ENCODE measurements at places on chromosomes 7 and 10.

DNA sequence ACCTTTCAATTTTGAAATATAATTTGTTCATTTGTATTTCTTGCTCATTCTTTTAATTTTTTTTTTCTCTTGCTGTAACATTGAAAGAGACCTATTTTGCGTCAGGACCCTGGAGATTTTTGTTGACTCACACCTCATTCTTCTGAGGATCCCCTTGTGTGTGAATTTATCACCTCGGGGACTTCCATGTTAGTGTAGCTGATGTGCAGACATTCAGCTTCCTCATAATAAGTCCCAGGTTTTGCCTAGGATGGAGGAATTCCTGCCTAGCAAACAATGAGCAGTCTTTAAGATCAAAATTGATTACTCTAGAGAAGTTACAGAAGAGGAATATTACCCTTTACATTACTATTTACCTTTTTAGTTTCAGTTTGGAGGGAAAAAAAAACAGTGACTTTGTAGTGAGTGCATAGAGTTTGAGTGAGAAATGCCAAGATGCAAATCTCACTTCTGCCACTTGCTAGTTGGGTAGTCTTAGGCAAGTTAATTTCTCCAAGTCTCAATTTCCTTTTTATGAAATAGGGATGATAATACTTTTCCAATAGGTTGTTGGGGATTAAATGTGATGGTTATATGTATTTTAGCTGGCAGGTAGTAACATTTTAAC is 14.3 kb downstream of the TES start:
- DNase-seq: no peak

- DNase-seq: no peak
These were observed 20.8 kb upstream of the NMT2 start for GRCh38 chr10:15189133-15189885.

DNA sequence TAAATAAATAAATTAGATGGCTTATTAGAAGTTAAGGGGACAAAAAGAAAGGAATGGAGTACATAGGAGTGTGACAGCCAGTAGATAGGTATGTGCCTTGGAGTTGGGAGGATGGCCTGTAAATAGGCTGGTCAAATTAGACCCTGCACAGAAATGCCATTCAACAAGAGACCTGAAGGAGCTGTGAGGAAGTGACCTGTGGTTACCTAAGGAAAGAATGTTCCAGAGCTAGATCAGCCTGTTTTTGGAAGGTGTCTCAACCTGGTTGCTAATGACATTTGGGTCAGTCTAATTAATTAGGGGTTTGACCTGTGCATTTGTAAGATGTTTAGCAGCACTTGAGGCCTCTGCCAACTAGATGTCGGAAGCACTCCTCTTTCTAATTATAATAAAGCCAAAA is 315.3 kb upstream of the PLXDC2 start:
- DNase-seq: no peak

DNA sequence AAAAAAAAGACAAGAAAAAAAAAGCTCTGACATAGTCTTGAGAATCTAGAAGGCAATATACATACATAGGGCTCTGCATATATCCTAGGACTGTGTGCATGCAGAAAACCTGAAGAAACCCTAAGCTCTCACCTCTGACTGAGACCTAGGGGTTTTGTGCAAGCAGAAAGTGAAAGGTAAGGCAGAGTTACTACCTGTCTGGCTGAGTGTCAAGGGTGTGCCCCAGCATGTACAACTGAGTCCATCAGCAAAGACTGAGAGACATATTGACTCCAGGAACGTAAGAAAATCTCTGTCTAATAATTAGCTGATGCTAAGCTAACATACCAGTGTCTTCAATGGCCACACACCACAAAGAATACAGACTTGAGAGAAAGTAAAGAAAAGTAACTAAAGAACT is 16.3 kb upstream of the HNRNPH3 start:
- DNase-seq: no peak

DNA sequence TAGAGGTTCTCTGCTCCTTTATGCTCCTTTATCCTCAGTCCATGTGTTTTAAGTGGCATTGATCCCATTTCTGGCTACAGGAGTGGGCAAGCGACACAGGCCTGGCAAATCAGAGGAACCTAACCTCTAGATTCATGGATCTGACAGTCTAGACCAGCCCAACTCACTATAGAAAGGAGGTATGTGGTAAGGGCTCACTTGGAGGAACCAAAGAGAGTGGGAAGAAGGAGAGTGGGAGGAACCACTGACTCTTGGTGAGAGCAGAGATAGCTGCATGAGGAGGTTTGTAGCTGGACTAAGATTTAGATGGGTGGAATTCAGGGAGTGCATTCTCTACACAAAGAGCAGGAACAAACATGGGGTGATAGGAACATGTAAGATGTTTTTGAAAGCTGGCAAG is 11.6 kb upstream of the FRAT1 start:
- no peak for DNase-seq

DNA sequence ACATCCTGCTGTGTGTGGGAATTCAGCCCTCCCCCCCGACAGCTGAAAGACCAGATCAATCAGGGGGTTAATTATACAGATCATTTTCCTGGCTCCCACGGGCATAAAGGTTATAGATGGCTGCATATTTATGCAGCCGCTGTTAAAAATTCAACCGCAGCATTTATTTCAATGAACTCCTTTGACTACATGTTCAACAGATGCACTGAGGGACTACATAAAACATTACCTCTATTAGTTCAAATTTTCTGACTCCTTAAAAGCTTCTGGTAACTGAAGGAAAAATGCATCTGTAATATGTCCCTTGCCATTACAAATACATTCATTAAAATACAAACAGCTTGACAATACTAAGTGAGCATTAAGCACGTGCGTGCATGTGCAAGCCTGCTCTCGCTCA is 49.7 kb upstream of the YAE1 start:
- DNase-seq: no peak

- DNase-seq: peak; percentile 29
These were observed 2.7 kb downstream of the SNX13 start for GRCh38 chr7:17937506-17938120.

DNA sequence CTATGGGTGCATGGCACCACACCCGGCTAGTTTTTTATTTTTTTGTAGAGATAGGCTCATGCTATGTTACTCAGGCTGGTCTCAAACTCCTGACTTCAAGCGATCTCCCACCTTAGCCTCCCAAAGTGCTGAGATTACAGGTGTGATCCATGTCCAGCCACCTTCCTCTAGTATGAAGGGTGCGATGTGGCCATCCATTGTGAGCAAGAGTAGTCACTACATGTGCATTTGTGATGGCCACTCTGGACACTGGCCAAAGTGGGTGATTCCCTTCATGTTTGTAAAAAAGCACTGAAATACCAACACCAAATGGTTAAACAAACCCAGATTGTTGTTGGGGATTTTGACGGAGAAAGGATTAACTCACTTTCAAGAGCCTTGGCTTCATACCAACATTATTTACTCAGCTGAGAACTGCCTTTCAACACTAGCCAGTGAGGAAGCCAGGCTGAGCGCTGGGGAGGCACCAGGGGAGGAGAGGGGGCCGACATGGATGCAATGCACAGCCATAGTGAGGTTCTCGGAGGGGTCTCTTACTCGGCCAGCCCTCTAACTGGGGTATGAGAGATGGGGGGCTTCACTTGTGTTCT is 198.1 kb upstream of the LYZL2 start:
- no peak for DNase-seq

GRCh38 chr7:158416283-158416933 is 171.2 kb downstream of the PTPRN2 start:
- no peak for DNase-seq

DNA sequence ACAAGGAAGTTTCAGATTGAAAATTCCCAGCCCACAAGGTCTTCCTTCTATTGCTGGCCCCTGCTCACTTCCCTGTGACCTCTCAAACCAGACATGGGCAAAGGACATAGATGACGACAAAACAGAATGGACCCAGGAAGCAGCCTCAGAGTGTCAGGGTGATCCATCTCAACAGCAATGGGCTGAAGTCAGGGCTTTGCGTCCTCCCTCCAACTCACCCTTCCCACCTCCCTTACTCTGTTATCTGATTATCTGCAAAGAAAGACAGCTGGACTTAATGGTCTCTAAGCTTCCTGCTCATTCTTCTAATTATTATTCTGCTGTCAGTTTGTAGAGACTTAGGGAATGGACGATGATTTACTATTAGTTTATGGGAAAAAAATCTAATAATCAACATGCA is 115.9 kb downstream of the PIP4K2A start:
- no peak for DNase-seq

- no peak for DNase-seq
These were observed 57.9 kb upstream of the TMEM72 start for GRCh38 chr10:44853148-44853734.

GRCh38 chr10:119404719-119405519 is 137.6 kb downstream of the RGS10 start:
- DNase-seq: no peak

- no peak for DNase-seq
These were observed 798 bp upstream of the AUTS2 start for GRCh38 chr7:69597278-69598076.

DNA sequence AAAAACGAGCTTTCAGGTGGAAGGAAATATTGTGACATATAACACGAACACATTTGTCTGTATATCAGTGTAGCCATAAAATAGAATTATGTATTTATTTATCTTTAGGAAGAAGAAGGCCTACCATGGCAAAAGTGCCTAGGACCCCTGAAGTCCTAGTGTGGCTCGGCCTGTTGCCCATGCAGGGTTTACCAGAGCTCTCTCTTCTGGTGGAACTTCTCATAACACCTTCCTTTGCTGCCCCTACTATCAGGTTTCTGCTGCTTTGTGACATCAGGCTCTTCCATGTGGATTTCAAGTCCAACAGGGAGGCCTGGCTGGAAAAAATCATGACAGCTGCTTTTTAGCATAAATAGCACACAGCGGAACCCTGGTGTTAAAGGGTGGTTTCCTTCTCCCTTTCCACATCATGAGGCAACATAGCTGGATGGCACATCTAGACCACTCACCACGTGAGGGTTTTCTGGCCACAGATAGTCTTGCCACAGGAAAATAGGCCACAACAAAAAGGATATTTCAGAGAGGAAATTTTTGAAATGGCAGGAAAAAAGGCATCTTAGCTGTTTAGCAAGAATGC is 44.8 kb upstream of the ADO start:
- DNase-seq: no peak

GRCh38 chr10:22615819-22616499 is 98.4 kb downstream of the PIP4K2A start:
- DNase-seq: peak; percentile 34

Data from LoVo (cell line).